ENCODE measurements at places on chromosomes 4 and X.

GRCh38 chrX:87376896-87377295 lies 140.7 kb upstream of the KLHL4 start:
- DNase-seq: no peak

GRCh38 chr4:114807759-114808404 lies 209.3 kb downstream of the UGT8 start:
- no peak for DNase-seq

DNA sequence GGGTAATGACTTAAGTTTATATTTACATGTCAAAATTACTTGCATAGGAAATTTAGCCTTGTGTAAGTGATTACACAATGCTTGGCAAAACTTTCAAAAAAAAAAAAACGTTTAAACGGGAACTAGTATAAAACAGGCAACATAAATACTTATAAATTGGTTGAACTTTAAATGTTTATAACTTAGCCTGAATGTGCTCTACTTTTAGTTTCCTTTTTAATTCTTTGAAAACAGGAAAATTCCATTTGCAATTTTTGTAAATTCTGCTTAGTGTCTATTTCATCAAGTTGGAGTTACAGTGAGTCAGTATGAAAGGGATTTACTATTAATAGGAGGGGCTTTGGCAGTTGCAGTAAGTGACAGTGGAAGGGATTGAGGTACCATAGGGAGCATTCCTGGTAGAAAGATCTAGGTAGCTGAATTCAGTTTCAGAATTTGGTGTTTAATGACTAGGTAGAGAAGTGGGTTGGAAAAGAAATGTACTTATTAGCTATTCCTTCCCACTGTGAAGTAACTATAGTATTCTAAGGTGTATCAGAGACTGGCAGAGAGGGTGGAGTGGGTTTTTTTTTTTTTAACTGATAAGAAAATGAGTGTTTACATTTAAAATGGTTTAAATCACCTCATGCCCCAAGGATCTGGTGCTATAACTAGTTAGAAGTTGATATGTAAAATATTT lies 2.8 kb downstream of the STAG2 start:
- no peak for DNase-seq

DNA sequence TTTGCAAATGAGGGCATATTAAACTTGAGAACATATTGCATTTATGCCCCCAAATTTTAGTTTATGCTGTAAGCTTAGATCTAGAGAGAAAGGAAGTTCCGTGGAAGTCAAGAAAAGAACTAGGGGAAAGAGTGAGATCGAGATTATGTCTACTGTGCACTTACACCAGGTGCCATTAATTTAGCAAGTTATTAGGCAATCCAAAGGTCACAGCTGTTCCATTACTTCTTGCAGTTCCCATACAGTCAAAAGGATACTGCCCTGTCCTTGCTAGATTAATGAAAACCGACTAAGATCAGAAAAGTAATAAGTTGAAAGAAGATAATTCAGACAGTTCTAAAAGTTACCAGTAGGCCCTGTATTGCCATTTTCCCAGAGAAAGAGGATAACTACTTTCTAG lies 49.3 kb upstream of the SLC7A11 start:
- DNase-seq: no peak

- DNase-seq: no peak
Measured at GRCh38 chrX:23052324-23052723, 52.6 kb downstream of the DDX53 start.

DNA sequence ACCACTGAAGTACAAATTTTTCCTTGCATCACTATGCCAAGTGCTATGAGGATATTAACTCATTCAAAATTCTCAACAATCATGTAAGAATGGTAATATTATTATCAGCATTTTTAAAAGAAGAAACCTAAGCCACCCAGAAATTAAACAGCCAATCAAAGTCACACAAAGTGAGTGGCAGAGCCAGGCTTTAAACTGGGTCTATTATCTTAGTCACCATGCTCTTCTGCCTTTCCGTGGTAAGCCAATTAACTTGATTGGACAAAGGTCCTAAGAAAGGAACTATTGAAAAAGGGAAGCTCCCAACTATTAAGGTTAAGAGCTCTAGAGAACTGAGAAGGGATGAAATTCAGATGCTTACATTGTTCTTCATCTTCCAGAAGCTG lies 111.5 kb downstream of the ASB9 start:
- DNase-seq: no peak

All from putamen (tissue), 1 donor.